Hepatic stellate cell (primary cell): ENCODE measurements at places on chromosomes 12 and 14.

DNA sequence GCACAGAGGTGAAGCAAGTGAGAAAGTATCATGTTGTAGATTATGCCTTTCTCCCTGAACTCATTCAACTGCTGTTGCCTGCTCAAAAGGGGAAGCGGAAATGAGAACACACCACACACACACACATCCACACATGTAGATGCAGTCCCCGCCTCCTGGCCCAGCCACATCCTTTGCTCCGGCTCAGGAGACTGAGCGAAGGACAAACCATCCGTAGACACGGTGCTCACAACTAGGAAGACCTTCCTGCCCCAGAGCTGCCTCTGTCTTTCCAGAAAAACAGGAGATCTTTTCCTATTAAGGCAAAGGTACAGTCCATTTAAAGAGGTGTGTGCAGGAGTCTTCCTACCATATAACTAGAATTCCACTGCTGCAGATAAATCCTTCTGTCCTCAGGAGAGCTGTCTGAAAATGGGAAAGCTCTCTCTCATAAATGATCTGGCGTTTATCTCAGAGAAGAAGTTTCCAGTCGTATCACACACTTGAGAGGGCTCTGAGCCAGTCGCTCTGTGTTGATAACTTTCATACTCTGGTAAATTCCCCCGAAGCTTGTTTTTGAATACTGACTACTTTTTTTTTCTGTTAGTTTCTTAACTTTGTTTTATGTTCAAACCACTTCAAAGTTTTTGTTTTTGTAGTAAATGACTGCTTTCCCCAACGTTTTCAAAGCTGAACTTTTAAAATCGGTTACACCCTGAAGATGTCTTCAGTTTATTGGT, at the start of gene TESPA1:
Gene TESPA1, minus strand, starts transcription at position 105 of the 719 bp plus-strand sequence. CDS start 10,200 bp downstream, outside the sequence.
- no peak for DNase-seq

GRCh38 chr12:9667403-9668160, 1.9 kb upstream of the CLEC2D start:
- no peak for DNase-seq

GRCh38 chr12:13891902-13892301, 89.5 kb downstream of the GRIN2B start:
- no peak for DNase-seq

DNA sequence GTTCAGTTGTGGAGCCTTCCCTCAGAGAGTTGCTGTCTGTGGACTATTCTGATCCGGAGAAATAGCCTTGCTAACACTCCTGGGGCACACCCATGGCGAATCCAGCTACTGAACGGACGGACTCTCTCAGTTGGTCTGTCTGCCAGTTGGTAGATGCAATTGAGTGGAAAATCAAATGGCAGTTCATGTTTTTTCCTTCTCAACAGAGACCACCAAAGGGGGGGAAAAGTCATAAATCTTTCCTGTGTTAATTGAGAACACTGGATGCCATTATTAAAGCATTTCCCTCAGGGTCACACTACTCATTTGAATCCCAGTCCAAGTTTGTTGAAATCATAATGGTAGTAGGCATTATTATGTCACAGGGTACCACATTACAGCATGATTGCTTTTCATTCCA, 354.3 kb upstream of the FAR2 start:
- no peak for DNase-seq

DNA sequence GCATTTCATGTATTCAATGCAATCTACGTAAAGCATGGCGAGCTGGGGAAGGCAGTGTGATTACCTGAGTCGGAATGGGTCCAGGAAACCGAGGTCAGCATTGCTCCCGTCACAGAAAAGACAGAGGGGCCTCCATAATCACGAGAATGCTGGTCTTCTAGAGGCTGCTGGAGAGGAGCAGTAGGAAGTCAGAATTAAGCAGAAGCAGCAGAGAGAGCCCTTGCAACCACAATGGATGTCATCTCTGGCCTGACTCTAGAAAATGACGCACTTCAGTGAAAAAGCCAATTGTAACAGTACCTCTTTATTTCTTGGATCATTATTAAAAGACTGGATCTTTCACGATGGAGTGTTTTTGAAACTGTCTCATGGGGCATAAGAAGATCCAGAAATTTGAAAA, 69.5 kb upstream of the FOXN3 start:
- no peak for DNase-seq

DNA sequence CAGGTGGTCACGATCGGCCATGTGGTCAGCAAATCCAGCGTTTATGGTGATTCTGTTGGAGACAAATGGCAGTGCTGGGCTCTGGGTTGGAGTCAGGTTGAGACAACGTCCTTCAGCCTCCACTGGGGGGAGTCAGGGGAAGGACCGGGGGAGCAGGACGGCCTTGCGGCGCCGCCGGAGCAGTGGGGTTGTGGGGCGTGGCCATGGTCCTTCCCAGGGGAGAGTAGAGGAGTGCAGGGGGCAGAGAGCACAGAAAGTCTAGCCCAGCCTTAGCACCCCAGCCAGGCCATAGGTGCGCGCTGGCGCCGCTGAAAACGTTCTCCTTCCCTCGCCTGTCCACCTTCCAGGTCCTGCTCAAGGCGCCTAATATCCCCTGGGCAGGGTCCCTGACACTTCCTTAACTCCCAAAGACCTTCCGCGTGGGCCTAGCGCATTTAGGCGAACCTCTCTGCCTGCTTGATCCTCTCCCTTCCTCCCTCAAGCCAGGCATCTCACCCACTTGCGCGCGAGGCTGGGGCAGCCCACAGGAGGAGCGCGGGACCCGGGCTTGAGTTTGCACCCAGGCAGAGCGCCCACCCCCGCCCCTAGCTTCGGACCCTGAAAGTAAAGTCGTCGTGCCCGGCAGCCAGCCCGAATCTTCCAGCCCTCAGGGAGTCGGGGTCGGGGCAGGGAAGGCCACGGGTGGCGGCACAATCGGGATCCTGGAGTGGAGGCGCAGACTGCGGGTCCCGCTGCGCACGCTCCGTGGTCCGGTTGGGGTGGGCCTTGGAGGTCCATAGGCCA, 3.1 kb upstream of the KIF26A start:
- DNase-seq = no peak

DNA sequence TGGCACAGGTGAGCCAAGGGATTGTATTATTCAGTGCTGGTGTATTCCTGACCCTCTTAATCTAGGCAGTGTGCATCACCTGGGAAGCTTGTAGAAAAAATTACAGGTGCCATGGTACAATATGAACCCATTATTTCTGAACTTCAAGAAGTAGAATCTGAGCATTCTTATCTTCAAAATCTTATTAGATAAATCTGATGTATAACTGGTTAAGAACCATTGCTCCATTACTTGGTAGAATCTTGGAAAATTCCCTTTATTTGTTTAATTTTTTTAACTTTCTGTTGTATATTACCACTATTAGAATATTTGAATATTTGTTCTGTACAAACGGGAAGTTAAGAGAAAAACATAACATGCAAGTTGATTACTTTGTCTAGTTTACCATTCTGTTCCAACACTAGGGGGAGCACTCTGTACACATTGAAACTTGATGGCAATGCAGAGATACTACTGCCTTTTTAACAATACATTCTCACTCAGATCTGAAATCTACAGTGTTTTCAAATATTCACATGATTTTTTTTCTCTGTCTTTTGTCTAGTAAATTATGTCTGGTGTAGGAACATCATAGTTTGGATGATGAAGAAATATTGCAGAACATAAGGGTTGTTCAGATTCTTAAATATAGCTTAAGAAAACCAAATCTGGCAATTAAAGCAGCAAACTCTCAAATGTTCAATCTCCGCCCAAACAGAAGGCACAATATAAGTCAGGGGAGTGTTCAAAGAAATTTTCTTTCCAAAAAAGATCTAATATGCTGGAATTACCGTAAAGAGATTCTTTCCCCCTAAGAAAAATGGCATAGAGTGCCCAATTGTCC, 196.6 kb downstream of the PCNX1 start:
- DNase-seq = peak; percentile 29

DNA sequence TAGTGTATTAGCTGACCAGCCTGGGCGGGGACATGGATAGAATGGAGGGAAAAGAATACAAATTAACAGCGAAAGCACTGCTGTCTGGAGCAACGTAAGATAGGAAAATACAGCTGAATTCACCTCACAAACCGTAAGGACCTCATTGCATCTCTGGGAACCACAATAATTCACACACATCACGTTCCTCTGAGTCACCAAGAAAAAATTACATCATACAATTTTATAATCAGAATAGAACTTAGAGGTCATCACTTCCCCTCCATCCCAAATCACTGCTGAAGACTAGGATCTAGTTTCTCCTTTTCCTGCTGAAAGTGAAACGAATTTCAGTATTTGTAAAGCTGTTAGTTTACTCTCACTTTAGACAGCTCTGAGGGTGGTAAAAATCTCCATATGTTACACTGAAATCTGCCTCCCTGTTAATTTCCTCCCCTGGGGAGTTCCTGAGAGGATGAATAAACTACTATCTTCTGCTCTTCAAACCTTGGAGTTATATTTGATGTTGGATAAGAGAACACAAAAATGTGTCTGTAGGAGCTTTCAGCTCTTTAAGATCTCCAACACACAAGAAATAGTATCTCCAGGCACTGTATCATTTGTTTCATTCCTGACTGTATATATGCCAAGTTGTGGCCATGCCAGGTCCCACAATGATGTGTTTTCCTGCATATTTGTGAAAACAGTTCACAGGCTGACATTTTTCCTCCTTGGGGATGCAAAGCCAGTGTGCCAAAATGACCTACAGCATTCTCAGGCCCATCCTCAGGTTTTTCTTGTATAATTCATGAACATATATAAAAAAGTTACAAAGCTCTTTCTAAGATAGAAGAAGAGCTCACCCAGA, 63.8 kb upstream of the SSTR1 start:
- DNase-seq = peak; percentile 8

DNA sequence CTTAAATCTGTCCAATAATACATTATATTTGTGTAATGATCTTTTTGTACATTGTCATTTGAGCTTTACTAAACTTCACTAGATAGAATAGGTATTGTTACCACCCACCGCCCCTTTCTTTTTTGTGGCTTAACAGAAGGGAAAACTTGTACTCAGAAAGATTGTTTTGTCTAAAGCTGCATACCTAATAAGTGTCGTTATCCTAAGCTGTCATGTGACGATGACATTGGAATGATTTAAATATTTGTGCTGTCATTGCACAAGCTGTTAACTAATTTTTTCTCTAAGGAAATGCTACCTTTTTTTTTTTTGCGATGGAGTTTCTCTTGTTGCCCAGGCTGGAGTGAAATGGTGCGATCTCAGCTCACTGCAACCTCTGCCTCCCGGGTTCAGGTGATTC, 3.6 kb downstream of the DIP2B start:
- DNase-seq = no peak

- no peak for DNase-seq
Measured at GRCh38 chr14:20774258-20774824, 6.1 kb downstream of the EDDM3B start.

DNA sequence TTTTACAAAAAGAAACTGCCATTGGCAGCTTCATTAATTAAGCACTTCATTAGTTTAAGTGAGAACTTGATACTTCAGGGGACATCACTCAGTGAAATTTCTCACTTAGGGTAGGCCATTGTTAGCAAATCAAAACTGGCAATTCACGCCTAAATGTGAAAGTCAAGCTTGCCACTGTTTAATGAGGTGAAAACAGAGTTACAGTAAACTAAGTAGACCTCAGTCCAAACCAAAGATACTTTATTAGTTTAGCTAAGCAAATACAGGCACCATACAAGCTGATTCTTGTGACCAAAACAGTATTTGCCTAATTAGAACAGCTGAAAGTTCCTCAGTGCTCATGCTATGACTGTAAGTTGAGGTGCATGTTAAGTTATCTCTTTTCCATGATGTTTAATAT, 176.5 kb upstream of the CPNE8 start:
- DNase-seq = no peak

GRCh38 chr14:103131580-103131979, 8.3 kb downstream of the TNFAIP2 start:
- no peak for DNase-seq

- DNase-seq = no peak
Measured at GRCh38 chr12:26773313-26774104, 59.5 kb downstream of the ITPR2 start.

GRCh38 chr14:54606178-54606577, 39.2 kb downstream of the SAMD4A start:
- DNase-seq = no peak

DNA sequence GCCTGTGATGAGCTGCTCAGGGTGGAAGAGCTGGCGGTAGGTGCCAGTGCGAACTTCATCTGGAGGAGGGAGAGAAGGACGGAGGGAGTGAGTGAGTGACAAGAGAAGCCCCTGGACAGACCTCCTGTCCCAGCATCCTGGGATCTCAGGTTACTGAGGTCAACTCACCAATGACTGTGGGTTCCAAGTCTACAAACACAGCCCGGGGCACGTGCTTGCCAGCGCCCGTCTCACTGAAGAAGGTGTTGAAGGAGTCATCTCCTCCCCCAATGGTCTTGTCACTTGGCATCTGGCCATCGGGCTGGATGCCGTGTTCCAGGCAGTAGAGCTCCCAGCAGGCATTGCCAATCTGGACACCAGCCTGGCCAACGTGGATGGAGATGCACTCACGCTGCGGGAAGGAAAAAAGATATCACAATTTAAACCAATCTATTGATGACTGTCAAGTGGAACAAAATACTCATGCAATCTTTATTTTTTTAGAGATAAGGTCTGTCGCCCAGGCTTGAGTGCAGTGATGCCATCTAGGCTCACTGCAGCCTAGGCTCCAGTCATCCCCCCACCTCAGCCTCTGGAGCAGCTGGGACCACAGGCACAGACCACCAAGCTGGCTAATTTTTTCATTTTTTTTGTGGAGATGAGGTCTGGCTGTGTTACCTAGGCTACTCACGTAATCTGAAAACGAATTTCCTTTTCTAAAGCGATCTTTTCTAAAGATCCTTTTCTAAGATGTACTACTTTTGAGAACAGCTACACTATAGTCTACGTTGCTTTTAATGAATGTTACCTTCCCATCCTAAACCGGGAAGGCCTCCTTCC, 1.7 kb downstream of the TUBA1B start:
- DNase-seq = no peak

- DNase-seq = no peak
Measured at GRCh38 chr14:100864960-100865681, 38.4 kb downstream of the RTL1 start.

DNA sequence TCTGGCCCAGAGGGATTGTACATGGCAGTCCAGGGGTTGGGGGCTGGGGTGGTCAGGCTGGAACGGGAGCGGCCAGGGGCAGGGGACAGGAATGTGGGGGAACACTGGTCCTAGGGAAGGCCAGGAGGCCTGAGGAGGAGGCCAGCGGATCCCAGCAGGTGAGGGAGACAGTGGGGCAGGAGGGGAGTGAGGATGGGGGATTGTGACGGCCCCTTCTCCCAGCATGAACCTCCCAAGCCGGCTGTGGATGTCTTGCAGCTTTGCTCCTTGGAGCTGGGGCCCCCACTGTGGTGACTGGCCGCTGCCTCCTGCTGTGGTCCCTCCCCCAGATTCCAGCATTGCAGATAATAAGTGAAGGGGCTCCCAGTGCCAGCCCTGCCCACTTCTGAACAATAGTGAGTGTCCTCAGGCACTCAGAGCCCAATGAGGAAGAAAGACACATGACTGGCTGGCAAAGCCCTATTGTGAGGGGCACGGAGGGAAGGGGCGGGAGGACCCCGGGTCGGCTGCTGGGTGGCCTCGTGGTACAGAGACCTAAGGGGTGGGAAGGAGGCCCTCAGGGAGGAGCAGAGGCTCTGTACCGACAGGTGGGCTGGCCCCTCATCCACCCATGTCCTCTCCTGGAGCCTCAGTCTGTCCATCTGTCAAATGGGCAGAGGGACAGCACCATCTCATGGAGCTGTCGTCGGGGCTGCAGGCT, 215.0 kb downstream of the KIF26A start:
- DNase-seq = no peak

- DNase-seq = no peak
Measured at GRCh38 chr14:23793532-23793931, 157.4 kb downstream of the DHRS2 start.
